ENCODE measurements at places on chromosomes 12 and 14. TPM values are rescaled to one million over a fixed set of nuclear protein-coding genes. Genes with fewer than 3 reads are reported as not detected.

- no peak overlapping the region for H3K4me3 ChIP-seq
- no peaks in the 10 kb centered on the region for H3K4me1 ChIP-seq
- H3K27me3 ChIP-seq: no peaks in the 10 kb centered on the region
- H3K36me3 ChIP-seq: no peaks in the 10 kb centered on the region
- no peak overlapping the region for H3K27ac ChIP-seq
These were observed 61.5 kb upstream of the CFL2 start for GRCh38 chr14:34775922-34776321.

SYT10 gene
- not detected for polyA plus RNA-seq

TSPAN19 gene
- polyA plus RNA-seq: not detected

GRCh38 chr12:14723763-14724162 lies 27.4 kb upstream of the GUCY2C start:
- no peaks in the 10 kb centered on the region for H3K27me3 ChIP-seq
- no peak for DNase-seq
- no peaks in the 10 kb centered on the region for H3K4me1 ChIP-seq
- H3K36me3 ChIP-seq: no peaks in the 10 kb centered on the region
- H3K4me3 ChIP-seq: no peak overlapping the region

REP15 gene
- polyA plus RNA-seq: 0.87 TPM

- H3K27me3 ChIP-seq: no peaks in the 10 kb centered on the region
- no peak for DNase-seq
- no peaks in the 10 kb centered on the region for H3K36me3 ChIP-seq
- no peak overlapping the region for H3K27ac ChIP-seq
- H3K4me3 ChIP-seq: no peak overlapping the region
- H3K4me1 ChIP-seq: no peaks in the 10 kb centered on the region
These were observed 204.7 kb downstream of the EPS8 start for GRCh38 chr12:15584366-15585041.

GRCh38 chr12:113762155-113762881 lies 203.8 kb downstream of the RBM19 start:
- no peaks in the 10 kb centered on the region for H3K4me1 ChIP-seq
- DNase-seq: no peak
- H3K36me3 ChIP-seq: no peaks in the 10 kb centered on the region
- H3K27ac ChIP-seq: no peak overlapping the region
- H3K27me3 ChIP-seq: peaks cover 3% of the 10 kb centered on the region

GRCh38 chr12:42135259-42135814 lies 9.3 kb downstream of the GXYLT1 start:
- H3K27ac ChIP-seq: no peak overlapping the region
- no peak for DNase-seq
- no peaks in the 10 kb centered on the region for H3K36me3 ChIP-seq
- no peak overlapping the region for H3K4me3 ChIP-seq
- no peaks in the 10 kb centered on the region for H3K4me1 ChIP-seq

- no peaks in the 10 kb centered on the region for H3K27me3 ChIP-seq
- peaks cover 3% of the 10 kb centered on the region for H3K4me1 ChIP-seq
- H3K36me3 ChIP-seq: no peaks in the 10 kb centered on the region
- no peak for DNase-seq
These were observed 247.3 kb downstream of the LRIG3 start for GRCh38 chr12:58673021-58673420.

BORCS5 gene
- polyA plus RNA-seq: 7.2 TPM

DNA sequence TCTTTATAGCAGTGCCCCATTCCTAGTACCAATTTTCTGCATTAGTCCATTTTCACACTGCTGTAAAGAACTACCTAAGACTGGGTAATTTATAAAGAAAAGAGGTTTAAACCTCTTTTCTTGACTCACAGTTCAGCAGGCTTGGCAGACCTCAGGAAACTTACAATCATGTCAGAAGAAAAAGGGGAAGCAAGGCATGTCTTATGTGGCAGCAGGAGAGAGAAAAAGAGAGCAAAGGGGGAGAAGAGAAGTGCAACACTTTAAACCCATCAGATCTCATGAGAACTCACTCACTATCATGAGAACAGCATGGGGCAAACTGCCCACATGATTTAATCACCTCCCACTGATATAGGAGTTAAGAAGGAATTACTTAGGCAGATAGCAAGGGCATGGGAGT lies 101.6 kb upstream of the PLEKHG7 start:
- no peaks in the 10 kb centered on the region for H3K36me3 ChIP-seq
- no peaks in the 10 kb centered on the region for H3K4me1 ChIP-seq
- DNase-seq: no peak
- H3K27me3 ChIP-seq: no peaks in the 10 kb centered on the region
- no peak overlapping the region for H3K27ac ChIP-seq

TAS2R50 gene
- polyA plus RNA-seq: not detected

DNA sequence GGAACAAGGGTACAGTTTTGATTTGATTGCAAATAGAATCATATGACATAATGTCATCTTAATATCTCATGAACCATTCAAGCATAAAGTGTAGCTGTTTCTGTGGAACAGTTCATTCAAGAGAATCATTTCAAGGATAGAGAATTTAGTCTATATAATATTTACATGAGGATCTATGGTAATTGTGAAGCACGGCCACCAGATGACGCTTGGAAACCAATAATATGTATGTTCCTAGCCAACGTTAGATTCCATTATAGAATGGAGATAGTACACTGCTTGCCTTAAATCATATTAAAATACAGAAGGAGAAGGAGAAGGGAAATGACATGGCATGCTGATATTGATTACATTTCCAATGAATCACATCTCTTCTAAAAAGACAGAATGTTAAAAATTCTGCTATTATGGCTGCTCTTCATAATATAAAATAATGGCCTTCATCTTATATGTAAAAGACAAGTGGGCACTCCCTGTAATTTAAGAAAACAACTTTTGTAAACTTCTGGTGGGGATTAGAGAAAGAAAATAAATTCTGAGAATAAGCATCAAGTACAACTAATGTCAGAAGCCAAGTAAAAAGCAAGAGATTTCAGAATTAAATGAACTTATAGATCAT lies 351.0 kb downstream of the NAV3 start:
- no peak for DNase-seq
- H3K4me3 ChIP-seq: no peak overlapping the region
- no peaks in the 10 kb centered on the region for H3K27me3 ChIP-seq
- H3K36me3 ChIP-seq: no peaks in the 10 kb centered on the region
- H3K4me1 ChIP-seq: no peaks in the 10 kb centered on the region

GPR135 gene
- 3.8 TPM for polyA plus RNA-seq

DNA sequence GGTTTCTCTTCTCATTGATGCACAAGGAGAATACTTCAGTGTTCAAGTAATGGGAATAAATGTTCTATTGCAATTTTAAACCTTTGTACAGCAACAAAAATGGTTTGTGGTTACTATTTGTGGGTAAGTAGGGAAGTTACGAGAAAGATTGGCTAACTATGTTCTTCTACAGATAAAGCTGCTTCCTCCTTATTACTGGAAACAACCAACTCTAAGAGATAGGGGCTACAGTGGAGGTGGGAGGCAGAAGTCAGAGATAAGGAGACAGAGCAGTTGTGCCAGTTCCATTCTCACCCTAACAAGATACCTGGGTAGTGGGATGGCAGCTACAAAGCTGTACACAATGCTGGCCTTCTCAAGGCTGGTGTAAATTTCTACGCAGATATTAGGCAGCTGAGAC lies 16.2 kb downstream of the NOXRED1 start:
- no peak overlapping the region for H3K4me3 ChIP-seq
- H3K27ac ChIP-seq: no peak overlapping the region
- no peaks in the 10 kb centered on the region for H3K27me3 ChIP-seq
- H3K36me3 ChIP-seq: peaks cover 2% of the 10 kb centered on the region

RTN1 gene
- 21.4 TPM for polyA plus RNA-seq

GRCh38 chr12:71848212-71848611 lies 8.7 kb downstream of the TBC1D15 start:
- DNase-seq: no peak
- H3K27ac ChIP-seq: no peak overlapping the region
- H3K4me3 ChIP-seq: no peak overlapping the region
- H3K4me1 ChIP-seq: no peaks in the 10 kb centered on the region
- no peaks in the 10 kb centered on the region for H3K36me3 ChIP-seq

GALNT16 gene
- polyA plus RNA-seq: 10.7 TPM

PDE6H gene
- polyA plus RNA-seq: not detected

B4GALNT3 gene
- 20.3 TPM for polyA plus RNA-seq

GLIPR1L2 gene
- polyA plus RNA-seq: 0.67 TPM

DNA sequence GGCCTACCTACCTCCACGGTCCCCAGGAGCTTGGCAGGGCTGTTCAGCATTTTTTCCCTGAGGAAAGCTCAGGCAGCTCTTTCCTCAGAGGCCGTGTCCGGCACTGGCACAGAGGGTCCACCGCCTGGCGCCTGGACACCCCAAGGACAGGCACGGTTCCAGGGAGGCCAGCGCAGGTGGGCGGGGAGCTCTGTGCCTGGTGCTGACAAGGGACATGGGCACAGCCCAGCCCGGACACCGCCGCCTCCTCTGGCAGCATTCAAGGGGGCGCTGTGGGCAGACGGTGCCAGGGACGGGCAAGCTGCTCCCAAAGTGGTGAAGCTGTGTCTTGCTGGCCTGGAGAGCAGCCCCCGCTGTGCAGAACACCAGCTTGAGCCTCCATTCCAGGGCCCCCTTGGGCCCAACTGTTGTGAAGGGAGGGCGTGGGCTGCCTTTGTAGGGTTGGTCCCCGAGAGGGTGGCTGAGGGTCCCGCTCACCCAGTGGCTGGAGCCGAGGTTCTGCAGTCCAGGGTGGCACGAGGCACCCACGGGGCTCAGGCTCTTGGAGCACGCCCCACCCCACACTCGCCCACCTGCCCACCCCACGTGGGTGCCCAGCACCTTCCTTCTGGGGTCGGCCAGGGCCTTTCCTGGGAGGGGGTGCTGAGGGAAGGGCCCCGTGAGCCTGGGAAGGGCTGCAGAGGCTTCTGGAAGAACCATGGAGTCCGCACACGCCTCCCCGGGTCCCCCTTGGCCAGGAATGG lies 29.3 kb upstream of the TEX22 start:
- no peak overlapping the region for H3K27ac ChIP-seq
- no peak overlapping the region for H3K4me3 ChIP-seq
- DNase-seq: peak; percentile 51
- no peaks in the 10 kb centered on the region for H3K36me3 ChIP-seq
- no peaks in the 10 kb centered on the region for H3K4me1 ChIP-seq

- DNase-seq: no peak
- no peak overlapping the region for H3K4me3 ChIP-seq
- H3K27me3 ChIP-seq: peaks cover 2% of the 10 kb centered on the region
- no peak overlapping the region for H3K27ac ChIP-seq
- no peaks in the 10 kb centered on the region for H3K4me1 ChIP-seq
- no peaks in the 10 kb centered on the region for H3K36me3 ChIP-seq
These were observed 72.7 kb upstream of the GRIP1 start for GRCh38 chr12:66751432-66752113.

GRCh38 chr12:33192226-33192625 lies 247.4 kb downstream of the SYT10 start:
- no peaks in the 10 kb centered on the region for H3K36me3 ChIP-seq
- H3K27me3 ChIP-seq: no peaks in the 10 kb centered on the region
- no peak overlapping the region for H3K4me3 ChIP-seq
- no peak overlapping the region for H3K27ac ChIP-seq
- no peaks in the 10 kb centered on the region for H3K4me1 ChIP-seq
- no peak for DNase-seq

- H3K36me3 ChIP-seq: no peaks in the 10 kb centered on the region
- H3K4me3 ChIP-seq: no peak overlapping the region
- no peaks in the 10 kb centered on the region for H3K27me3 ChIP-seq
- DNase-seq: no peak
- peaks cover 4% of the 10 kb centered on the region for H3K4me1 ChIP-seq
These were observed 58.5 kb downstream of the NIN start for GRCh38 chr14:50772412-50772811.

B3GNT4 gene
- 0.38 TPM for polyA plus RNA-seq

DNA sequence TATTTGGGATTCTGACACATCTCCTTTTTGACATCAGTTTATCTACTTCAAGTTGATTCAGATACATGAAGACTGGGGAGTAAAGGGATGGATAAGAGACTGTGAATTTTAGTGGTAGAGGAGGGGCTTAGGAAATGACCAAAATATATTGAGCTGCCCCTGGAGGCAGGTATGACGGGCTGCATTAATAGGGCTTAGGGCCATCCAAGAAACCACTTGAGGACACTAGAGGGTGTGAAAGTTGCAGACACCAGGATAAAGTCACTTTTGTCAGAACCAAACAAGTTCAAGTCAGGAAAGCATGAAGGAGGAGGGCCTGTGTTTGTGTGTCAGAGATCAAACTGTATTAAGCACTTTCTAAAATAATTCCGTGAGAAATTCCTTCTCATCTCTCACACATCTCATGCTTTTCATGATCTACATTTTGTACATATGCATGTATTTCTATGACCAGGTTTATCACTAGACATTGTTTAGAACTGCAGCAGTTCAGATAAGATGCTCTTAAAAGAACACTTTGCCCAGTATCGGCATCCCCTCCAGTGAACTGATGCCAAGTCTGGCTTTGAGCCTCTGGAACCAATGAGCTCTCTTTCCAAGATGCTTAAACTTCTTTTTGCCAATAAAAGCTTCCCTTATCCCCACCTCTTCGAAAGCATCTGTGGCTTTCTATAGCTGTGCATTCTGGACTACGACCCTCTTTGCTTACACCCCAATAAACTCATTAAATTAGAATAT lies 136.9 kb downstream of the SLC38A1 start:
- no peaks in the 10 kb centered on the region for H3K27me3 ChIP-seq
- DNase-seq: no peak
- no peaks in the 10 kb centered on the region for H3K4me1 ChIP-seq
- H3K4me3 ChIP-seq: no peak overlapping the region

KMT2D gene
- 11.5 TPM for polyA plus RNA-seq

TC2N gene
- polyA plus RNA-seq: 66.4 TPM

GRCh38 chr12:133156125-133156690 lies 25.1 kb upstream of the ZNF268 start:
- no peaks in the 10 kb centered on the region for H3K27me3 ChIP-seq
- no peak overlapping the region for H3K27ac ChIP-seq
- H3K4me3 ChIP-seq: peak overlapping the region; percentile 8
- peaks cover 33% of the 10 kb centered on the region for H3K36me3 ChIP-seq
- H3K4me1 ChIP-seq: no peaks in the 10 kb centered on the region

TAS2R20 gene
- not detected for polyA plus RNA-seq

- H3K27me3 ChIP-seq: no peaks in the 10 kb centered on the region
- H3K27ac ChIP-seq: no peak overlapping the region
- H3K36me3 ChIP-seq: no peaks in the 10 kb centered on the region
- no peak for DNase-seq
- peaks cover 4% of the 10 kb centered on the region for H3K4me1 ChIP-seq
These were observed 119.1 kb downstream of the CACNA1C start for GRCh38 chr12:2171672-2172426.

DNA sequence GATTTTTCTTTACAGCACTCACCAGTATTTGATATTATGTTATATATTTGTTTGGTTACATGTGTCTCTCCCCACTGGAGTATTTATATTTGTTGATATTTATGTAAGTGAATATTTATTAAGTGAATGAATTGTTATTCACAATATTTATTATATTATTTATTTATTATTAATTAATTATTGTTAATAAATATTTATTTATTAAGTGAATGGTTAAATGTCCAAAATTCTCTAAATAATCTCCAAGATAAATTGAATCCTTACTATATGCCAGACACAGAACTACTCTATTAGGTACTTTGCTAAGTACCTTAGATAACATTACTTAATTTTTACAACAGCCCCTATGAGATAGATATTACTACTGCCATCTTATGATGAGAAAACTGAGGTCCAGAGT lies 10.2 kb upstream of the CRY1 start:
- H3K27ac ChIP-seq: no peak overlapping the region
- no peak overlapping the region for H3K4me3 ChIP-seq
- no peaks in the 10 kb centered on the region for H3K36me3 ChIP-seq
- no peak for DNase-seq
- H3K4me1 ChIP-seq: no peaks in the 10 kb centered on the region
- H3K27me3 ChIP-seq: no peaks in the 10 kb centered on the region

LTB4R2 gene
- polyA plus RNA-seq: 0.38 TPM

PRH2 gene
- 4.0 TPM for polyA plus RNA-seq

CLEC14A gene
- 2.4 TPM for polyA plus RNA-seq

CRIP2 gene
- 432 TPM for polyA plus RNA-seq

MFAP5 gene
- polyA plus RNA-seq: 11.8 TPM

- no peak overlapping the region for H3K4me3 ChIP-seq
- H3K27me3 ChIP-seq: no peaks in the 10 kb centered on the region
- no peak for DNase-seq
- H3K4me1 ChIP-seq: no peaks in the 10 kb centered on the region
These were observed 48.0 kb downstream of the CD163L1 start for GRCh38 chr12:7395950-7396349.

Measured in aorta (tissue), 5 donors.